HFFc6 (cell line): ENCODE measurements at places on chromosomes 3 and 15.

DNA sequence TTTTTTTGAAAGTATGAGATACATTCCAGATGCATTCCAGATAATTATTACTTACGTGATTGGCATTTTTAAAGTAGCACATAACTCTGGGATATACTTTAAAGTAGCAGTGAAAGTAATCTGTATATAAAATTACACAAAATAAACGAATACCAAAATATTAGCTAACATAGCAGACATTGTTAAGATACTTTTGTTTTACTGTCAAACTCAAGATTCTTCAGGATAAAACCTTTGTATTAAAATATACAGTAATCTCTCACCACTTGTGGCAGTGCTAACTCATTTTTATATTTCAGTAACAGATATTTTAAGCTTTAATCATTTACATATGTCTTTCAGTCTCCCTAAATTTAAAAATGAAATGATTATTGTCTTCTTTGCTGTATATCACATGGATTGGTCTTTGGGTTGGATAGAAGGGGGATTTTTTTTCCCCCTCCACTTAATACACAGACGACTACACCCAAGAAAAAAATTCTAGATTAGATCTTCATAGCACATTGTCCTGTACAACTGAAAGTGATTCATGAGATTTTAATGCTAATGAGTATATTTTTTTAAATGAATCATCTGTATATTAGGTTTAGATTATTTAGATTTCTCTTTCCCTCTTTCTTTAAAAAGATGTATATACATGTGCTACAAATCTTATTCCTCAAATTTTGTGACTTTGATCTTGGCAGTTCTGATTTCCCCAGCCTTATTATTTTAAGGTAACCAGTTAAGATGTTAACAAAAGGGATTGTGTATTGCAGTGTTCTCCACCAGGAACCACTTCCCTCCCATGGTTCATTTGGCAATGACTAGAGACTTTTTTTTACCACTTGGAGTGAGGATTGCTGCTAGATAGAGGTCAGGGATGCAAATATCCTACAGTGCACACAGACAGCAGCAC is 24.5 kb upstream of the EBLN2 start:
- peak; percentile 40 for DNase-seq

GRCh38 chr3:26589678-26590077 is 32.9 kb upstream of the LRRC3B start:
- no peak for DNase-seq

GRCh38 chr15:62534996-62535395 is 369.9 kb upstream of the C2CD4B start:
- DNase-seq = no peak

GRCh38 chr3:52046186-52046901 is 10.0 kb downstream of the DUSP7 start:
- peak; percentile 99 for DNase-seq

GRCh38 chr15:51311510-51311909 is 26.9 kb downstream of the CYP19A1 start:
- DNase-seq = no peak

DNA sequence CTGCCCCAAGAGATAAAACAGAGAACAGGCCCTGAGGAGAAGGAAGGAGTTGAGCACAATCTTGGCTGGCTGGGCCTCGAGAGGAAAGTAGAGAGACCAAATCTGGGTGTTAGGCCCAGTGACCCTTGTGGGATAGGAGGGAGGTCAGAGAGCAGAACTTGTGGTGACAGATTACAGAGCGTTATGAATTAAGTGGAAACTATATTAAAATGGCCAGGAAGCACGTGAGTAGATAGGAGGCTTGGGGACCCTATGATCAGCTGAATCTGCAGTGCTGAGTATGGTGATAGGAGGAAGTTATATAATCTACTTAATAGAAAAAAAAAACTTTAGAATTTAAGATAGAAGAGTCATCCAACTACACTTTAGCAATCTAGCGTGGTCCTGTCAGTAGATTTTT is 30.0 kb downstream of the ST6GAL1 start:
- DNase-seq = no peak

DNA sequence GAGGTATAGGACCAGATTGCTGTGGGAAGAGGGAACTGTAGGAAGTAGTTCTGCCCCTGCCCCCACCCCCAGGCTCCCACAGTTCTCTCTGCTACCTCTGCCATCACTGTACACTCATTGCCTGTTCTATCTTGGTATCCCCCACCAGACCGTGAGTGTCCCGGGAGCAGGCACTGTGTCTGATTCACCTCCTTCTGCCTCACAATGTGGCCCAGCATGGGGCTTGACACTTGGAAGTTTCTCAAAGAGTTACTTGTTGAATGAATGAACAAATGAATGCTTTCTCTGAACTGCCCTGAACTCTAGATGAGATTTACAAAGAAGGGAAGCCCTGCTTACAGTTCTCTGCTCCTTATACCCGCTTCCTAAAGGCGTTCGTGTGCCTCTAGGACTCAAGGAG is 27.1 kb upstream of the PIK3CB start:
- peak; percentile 55 for DNase-seq

GRCh38 chr3:12875857-12876836 is 34.8 kb upstream of the RPL32 start:
- DNase-seq = peak; percentile 12

GRCh38 chr3:95350049-95350448 is 1287.2 kb downstream of the NSUN3 start:
- no peak for DNase-seq

DNA sequence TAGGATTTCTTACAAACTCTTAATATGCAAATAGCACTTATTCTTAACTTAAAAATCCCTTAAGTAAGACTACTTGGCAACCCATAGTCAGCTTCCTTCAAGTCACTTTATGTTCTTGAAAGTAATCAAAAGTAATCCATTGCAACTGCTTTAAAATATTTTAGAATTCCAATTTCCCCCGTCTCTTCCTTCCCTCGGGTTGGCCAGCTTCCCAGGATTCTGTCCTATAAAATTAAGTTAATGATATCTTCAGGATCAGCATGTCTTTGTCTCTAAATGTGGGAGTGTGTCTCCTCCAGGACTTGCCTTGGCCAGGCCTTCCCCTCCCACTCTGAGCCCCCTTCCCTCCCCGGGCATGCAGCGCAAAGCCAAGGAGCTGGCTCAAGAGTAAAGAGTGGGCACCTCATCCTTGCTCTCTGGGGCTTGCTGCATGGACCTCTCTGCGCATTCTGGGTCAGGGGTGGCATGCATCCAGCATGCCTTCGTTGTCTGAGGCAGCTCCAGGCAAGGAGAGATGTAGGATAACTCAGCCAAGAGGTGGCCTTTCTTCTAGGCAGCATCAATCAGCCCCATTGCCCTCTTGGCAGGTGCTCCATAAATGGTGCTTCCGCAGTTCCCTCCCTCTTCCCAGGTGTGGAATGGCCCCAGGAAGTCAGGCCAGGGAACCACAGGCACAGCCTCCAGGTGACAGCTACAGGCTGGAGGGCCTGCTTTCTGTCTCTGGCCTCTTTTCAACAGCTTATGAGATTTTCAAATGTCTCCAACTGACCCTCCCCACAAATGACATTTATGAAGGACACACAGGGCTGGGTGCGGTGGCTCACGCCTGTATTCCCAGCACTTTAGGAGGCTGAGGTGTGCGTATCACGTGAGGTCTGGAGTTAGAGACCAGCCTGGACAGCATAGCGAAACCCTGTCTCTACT is 108.7 kb upstream of the ALDH1A3 start:
- no peak for DNase-seq

DNA sequence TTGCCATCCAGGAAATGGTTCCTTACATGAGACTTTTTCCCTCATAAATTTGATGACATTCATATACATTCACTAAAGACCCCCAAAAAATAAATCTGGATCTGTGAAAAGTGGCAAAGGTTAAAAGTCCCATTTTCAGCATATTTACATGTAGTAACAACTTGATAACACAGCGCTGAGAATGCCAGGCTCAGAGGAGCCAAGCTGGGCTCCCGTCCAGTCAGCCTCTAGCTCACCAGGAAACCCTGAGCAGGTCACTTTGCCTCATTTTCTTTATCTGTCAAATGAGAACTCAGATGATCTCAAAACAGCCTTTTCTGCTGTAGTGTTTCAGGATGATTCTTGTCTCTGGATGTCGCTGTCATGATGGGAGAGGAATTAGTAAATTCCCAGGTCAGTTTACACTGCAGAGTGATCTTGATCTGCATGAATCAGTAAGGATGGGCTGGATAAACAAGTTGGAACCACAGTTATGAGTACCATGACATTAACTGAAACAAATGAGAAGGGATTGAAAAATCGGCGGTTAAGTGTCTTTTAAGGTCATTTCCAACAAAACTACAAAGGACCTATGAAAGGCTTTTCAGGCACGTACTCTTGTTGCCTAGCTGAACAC is 82.8 kb downstream of the PPARG start:
- peak; percentile 64 for DNase-seq

DNA sequence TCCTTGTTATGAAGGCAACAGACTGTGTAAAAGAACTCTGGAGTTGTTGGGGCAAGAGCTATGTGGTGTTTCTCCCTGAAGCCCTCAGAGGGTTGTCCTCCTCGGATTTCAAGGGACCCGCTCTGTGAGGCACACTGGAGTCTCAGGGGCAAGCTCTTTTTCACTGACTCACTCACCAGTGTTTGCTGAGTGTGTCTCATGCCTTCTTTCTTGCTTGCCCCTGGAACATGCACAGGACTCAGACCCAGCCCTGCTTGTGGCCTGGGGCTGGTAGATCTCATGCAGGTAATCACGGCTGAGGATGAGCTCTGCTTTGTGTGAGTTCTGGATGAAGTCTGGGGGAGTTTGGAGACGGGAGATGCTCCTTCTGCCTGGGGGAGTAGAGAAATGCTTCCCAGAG is 93.7 kb downstream of the CACNA1D start:
- DNase-seq = no peak

GRCh38 chr3:151479452-151479851 is 18.6 kb upstream of the IGSF10 start:
- DNase-seq = no peak

GRCh38 chr3:10505050-10505790 is at the start of gene ATP2B2:
Gene ATP2B2, minus strand, starts transcription at chr3:10505586. Its CDS starts 56,043 bp downstream, at chr3:10449543.
- no peak for DNase-seq

DNA sequence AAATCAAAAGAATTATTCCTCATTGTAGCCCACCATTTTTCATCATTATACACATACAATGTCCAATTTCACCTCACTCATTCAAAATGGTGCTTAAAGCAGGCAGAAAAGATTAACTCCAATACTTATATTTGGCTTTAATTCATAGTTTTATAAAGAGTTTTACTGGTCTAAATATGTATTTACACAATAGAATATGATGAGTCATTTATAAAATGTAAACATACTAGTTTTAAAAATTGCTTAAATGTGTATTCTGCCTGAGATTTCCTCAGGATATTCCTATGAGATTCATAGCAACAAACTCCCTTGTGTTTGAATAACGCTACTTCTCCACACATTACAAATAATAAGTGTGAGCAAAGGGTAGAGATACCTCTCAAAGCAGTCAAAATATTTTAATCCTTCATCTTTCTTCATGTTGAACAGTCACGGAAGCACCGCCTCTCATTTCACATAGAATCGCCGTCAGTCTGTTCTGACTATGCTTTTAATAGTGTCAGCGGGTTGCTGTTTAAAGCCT is 75.7 kb upstream of the GBE1 start:
- DNase-seq = no peak

DNA sequence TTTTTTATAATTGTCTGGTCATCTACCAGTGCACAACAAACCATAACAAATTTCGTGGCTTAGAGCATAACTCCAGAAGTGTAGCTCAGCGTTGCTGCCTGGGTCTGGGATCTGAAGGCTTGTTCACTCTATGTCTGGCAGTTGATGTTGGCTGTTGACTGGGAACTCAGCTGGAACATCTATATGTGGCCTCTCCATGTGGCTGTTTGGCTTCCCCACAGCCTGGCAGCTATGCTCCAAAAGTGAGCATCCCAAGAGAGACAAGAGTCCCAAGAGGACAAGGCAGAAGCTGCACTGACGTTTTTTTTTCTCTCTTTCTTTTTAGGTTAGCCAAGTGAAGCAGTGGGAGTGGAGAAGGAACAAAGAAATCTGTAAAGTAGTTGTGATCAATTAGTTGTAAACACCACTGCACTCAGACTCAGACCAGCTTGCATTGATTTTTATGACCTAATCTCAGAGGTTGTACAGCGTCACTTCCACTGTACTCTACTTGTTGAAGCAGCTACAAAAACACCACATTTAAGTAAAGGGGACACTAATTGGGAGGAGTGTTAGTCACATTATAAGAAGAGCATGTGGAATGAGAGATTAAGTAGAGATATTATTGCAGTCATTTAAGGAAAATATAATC is 2.5 kb upstream of the GPR176 start:
- DNase-seq = peak; percentile 39

GRCh38 chr3:110811050-110811449 is 260.6 kb upstream of the NECTIN3 start:
- DNase-seq = peak; percentile 25

- DNase-seq = no peak
Measured at GRCh38 chr3:23697416-23697815, 108.3 kb upstream of the UBE2E1 start.

DNA sequence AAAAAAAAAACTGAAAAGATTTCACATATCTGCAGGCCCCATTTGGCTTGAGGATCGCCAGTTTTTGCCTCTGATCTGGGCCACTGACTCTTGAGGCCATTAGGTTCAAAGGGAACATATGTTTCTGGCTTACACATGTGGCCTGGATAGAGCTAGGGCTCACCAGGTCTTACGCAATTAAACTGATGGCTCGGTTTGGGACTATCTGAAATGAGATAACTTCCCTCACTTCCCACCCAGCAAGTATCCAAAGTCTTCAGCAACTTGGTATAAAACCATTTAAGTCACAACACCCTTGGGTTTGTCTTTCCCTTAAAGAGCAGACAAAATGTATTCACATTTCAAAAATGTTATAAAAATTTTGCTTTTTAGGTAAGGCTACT is 36.3 kb downstream of the LRIG1 start:
- DNase-seq = no peak

GRCh38 chr3:172065967-172066762 is 26.8 kb downstream of the FNDC3B start:
- no peak for DNase-seq

GRCh38 chr3:170670504-170670903 is 84.6 kb upstream of the SLC7A14 start:
- no peak for DNase-seq

- no peak for DNase-seq
Measured at GRCh38 chr3:157134620-157135191, 25.2 kb downstream of the CCNL1 start.

- DNase-seq = no peak
Measured at GRCh38 chr3:117483839-117484238, 774.3 kb downstream of the TUSC7 start.

DNA sequence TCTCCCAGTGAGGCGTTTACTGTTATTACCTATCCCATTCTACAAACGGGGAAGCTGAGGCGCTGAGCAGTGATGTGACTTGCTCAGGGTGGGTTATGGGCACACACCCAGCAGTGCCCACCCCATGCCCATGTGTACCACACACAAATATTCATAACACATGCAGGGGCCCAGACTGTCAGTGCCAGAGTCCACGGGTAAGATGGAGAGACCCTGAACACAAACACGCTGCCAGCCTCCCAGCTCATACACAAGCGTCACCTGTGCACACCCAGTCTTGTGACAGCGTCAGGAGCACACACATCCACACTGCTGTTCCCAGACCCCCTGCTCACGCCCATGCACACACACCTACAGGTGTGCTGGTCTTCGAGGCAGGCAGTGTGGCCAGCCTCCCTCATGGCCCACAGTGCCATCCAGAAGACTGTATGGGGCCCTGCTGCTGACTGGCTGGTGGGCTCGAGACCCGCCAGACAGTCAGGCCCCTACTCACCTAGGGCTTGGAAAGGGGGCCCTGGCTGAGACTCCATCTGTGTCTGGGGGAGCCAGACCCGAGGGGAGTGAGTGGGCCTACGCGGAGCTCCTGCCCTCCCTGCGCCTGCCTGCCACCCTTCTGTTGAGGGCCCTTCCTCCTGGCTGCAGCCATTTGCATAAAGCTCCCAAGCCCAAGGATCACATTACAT is 39.4 kb downstream of the DNAJB8 start:
- DNase-seq = no peak

- no peak for DNase-seq
Measured at GRCh38 chr3:66280304-66280703, 59.5 kb downstream of the SLC25A26 start.
